ENCODE measurements at places on chromosomes 1 and 21.

GRCh38 chr1:230713915-230714764 lies at the start of gene AGT:
TSS of gene AGT (minus strand) at chr1:230714122. CDS start at chr1:230710823, 3,299 bp downstream.
- DNase-seq: peak; percentile 85

GRCh38 chr1:172089768-172090510 lies 248.6 kb downstream of the DNM3 start:
- no peak for DNase-seq

DNA sequence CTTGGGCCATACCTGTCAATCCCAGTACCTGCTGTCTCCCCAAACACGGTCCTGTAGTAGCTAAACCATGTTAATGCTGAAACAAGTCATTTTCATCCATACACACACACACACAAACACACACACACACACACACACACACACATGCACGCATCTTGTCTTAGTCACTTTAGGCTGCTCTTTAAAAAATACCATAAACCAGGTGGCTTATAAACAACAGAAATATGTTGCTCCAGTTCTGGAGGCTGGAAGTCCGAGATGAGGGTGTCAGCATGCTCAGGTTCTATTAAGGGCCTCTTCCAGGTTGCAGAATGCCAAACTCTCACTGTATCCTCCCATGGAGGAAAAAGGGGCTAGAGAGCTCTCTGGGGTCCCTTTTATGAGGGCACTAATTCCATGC lies 129.9 kb downstream of the NTPCR start:
- DNase-seq: no peak

GRCh38 chr1:167541003-167541402 lies 12.6 kb downstream of the CREG1 start:
- DNase-seq: no peak

DNA sequence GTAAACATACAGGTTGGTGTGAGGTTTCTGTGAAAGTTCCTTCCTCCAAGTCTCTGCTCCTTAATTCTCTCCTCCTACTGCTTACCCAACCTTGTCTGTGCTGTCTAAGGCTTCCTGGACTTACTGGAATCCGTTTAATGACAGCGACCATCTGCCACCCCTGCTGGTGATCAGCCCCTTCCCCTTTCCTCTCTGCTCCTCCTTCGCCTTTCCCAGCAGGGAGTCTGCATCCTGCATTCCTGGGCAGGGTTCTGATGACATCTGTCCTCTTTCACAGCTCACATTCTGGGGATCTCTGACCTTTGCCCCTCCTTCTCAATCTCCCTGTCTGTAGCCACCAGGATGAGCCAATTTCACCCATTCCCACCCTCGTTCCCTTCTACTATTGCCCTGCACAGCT lies 66.5 kb downstream of the KIRREL1 start:
- DNase-seq: no peak

GRCh38 chr1:211133393-211133835 lies 534 bp downstream of the KCNH1 start:
- DNase-seq: no peak

GRCh38 chr21:29184037-29184436 lies 53.6 kb downstream of the MAP3K7CL start:
- DNase-seq: no peak

DNA sequence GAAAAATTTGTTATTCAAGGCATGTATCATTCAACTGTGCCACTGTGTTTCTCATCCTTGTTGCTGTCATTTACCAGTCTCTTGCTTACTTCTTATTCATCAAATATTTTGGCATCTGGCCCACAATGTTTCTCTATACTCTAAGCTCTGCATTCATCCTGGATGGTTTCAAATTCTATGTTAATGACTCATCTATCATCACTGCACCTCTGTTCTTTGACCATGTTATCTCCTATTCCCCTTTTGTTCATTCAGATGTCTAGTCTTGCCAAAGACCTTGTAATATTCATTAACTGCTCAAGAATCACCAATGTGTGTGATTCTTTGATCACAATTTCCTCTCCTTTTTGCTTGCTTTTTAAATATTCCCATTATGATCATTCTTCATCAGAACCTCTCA lies 54.6 kb upstream of the PRKACB start:
- DNase-seq: no peak

- DNase-seq: no peak
Measured at GRCh38 chr1:98692482-98692881, 31.0 kb downstream of the SNX7 start.

DNA sequence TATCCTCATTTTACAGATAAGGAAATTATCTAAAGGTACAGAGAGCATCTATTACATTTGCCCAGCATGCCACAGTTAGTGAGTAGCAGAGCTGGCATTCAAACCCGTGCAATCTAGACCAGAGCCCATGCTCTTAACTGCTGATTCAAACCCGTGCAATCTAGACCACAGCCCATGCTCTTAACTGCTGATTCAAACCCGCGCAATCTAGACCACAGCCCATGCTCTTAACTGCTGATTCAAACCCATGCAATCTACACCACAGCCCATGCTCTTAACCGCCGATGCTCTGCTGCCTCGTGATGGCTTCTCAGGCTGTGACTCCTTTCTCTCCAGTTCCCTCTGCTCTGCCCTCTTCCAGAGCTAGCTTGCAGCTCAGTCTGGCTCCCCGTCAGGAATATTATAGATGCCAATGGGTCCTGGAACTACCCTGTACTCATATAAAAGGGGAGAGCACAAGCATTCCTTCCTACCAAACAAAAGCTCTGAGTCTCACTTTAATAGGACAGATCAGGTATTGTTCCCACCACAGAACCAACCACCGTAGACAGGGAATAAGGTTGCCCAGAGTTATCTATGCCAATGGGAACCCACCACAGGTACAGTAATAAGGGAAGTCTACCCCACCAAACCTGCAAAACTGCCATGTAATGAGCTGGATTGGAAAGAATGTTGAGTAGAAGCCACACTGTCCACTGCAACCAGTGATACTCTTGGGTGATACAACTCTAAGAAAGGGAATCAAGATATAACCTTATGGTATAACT lies 78.4 kb downstream of the SMYD3 start:
- no peak for DNase-seq

DNA sequence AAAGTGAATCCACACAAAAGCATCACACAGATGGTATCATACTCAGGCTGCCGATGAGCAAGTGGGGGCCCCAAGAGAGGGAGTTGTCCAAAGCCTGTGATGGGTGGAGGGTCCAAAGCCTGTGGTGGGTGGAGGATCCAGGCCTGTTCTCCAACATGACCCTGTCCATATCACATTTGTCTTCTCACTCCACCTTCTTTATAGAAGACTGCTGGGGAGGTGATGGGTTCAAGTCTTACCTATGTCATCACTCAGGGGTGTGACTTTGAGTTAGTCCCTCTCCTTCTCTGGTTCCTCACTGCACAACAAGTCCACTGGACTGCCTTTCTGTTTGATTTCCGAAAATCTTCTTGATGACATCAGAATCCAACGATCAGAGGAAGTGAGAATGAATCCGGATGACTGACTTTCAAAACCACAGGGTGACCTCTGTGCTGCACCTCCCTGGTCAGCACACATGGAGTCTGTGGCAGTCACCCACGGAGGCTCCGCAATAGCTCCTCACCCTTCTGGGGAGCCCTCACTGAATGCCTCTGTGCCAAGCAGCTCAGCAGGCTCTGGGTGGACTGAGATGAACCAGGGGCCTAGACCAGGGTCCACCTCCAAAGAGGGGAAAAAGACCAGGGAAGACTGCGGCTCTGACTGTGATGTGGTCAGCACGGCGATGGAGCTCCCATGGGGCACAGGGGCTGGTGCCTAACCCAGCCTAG lies 166.8 kb downstream of the HIVEP3 start:
- no peak for DNase-seq

DNA sequence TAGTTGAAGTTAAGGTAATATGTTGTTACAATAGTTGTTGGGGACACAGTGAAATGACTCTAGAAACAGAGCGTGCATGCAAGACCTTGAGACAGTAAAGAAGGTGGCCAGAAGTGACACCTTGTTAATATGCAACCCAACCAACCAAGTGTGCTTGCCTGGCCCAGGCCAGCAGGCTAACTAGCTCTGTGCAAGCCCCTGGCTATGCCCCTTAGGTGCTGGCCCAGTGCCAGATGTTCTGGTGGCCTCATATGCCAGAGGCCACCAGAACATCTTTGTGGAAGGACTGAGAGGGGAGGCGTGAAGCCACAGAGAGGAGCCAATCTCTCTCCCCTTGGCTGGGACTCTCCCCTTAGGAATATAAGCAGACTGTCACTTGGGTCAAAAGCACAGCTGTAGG lies 111.2 kb upstream of the JUN start:
- DNase-seq: no peak

DNA sequence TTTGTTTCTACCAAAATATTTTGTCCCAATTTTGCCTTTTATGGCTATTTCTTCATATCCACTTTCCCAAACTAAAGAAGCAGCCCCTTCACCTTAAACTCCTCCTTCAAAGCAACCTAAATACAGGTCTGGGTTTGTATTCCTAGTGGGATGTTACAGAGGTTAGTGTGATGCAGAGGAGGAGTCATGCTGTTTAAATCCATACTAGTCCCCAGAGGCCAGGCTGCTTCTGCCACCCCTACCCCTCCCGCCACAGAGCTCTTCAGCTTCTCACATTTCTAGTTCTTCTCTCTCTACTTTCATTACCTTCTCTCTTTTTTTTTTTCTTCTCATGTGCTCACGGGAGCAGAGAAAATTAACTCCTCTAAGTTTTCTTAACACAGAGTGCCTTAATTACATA lies 29.3 kb downstream of the SELL start:
- no peak for DNase-seq

GRCh38 chr1:115761601-115762302 lies 6.8 kb downstream of the CASQ2 start:
- DNase-seq: no peak

DNA sequence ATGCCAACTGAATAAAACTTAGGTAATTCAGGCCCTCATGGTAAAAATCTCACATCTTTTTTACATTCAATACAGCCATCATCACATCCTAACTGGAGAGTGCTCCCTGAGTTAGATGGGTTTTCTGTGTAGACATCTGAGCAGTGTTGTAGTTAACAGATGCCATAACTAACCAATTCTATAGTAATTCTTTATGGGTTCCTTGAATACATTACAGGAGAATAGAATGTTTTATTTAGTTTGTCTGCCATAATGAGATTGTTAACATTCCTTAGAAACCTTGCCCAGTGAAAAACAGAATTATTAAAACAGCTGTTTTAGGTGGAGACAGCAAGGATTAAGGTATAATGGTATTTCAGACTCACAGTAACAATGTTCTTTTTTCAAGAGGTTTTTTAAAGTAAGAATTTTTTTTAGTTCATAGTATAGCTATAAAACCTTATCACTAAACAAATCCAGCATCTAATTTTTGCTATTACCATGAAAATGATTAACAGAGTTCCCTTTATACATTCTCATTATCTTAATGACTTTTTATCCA lies 95.3 kb downstream of the ATP5PO start:
- DNase-seq: no peak

DNA sequence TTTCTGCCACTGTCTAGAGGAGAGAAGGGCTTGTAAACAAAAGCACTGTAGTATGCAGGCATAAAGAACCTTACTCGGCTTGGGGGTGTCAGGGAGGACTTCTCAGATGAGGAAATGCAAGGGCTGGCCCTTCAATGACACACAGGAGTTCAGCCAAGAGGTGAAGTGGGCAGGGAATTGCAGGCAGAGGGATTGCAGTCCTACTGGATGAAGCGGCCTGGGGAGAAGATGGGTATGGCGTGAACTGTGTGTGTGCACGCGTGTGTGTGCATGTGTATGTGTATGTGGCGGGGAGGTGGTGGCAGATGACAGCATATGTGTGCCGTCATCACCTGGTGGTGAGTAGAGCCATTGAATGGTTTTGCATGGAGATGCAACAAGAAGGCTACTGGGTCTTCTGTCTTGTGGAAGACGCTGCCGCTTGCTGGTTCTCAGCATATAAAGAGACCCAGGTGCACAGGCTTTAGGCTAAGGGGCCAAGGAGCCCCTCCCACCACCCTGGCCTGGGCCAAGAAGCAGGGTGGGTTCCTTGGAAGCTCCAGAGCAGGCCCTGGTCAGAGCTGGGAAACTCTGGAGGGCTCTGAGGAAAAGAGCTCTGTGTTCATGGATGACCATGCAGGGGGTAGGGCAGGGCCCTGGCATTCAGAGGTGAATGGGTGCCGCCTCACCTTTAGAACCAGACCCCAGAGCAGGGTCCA lies 4.1 kb upstream of the EPS8L3 start:
- DNase-seq: no peak

DNA sequence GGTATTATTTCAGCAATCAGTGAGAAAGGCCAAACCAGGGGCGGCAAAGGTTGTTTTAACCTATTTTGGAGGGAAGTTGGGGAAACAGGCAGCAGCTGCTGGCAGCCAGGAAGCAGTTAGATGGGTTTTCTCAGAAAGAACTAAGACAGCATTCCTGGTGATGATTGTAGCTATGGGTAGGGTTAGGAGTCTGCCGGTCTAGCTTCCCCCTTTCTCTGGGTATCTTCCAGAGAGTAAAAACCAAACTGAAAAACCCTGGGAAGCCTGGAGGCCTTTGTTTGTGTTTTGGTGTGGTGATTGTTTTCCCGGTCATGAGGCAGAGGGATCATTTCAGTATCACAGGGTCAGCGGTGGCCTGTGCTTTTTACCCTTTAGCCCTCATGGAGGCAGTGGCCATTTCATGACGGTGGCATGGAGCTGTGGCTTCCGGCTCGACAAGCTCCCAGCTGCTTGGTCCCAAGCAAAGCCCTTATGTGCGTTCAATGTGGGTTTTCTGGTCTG lies 19.5 kb upstream of the TNFRSF1B start:
- no peak for DNase-seq

DNA sequence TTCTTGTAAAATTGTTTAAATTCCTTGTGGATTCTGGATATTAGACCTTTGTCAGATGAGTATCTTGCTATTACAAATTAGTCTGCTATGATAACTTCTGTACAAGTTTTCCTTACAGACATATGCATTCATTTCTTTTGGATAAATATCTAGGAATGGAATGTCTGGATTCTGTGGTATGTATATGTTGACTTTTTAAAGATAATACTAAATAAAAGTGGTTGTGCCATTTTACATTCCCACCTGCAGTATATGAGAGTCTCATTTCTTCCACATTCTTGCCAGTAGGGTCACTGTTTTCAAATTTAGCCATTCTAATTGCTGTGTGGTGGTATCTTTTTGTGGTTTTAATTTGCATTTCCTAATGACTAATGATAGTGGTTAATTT lies 53.9 kb downstream of the SYDE2 start:
- DNase-seq: no peak

- no peak for DNase-seq
Measured at GRCh38 chr1:1614954-1615255, 395 bp upstream of the MIB2 start.

GRCh38 chr1:208850442-208850841 lies 606.3 kb upstream of the PLXNA2 start:
- DNase-seq: no peak

DNA sequence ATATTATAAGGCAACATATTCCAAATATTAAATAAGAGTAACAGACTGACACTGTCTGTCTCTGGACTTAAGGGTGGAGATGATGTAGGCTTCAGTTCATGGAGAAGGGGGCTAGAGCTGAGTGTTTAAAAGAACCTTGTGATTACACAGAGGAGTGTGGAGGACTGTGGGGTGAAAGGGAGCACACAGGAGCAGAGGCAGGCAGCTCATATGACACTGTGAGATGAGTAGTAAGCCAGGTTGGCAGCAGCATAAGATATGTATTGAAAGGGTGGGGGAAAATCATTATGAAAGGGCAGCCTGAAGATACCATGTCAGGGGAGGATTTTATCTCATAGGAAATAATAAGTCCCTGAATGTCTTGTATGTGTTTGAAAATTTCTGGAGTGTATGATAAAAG lies 104.5 kb downstream of the AK5 start:
- DNase-seq: no peak

GRCh38 chr1:39154553-39155421 lies 49.7 kb upstream of the MACF1 start:
- DNase-seq: no peak

All from right forelimb (tissue), 1 donor.